ENCODE measurements at places on chromosomes 7 and 10. TPM values are rescaled to one million over a fixed set of nuclear protein-coding genes. Genes with fewer than 3 reads are reported as not detected.

DNA sequence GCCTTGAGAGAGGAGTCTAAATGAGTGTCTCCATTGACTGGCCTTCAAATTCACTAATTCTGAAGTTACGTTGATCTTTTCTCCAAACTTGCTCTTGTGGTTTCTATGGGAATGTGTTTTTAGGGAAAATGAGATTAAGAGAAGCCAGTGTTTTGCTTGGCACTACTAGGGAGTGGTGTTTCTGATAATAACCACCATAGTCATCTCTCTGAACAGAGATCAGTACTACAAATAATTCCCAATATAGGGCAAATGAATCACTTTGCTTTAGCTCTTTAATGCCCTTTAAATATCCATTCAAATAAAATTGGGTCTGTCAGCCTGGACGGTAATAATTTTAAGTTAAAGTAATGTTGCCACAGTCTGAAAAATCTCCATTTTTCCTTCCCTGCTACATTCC lies 90.8 kb downstream of the NRF1 start:
- H3K27ac ChIP-seq: no peak overlapping the region
- no peaks in the 10 kb centered on the region for H3K27me3 ChIP-seq
- no peak for DNase-seq
- no peak overlapping the region for H3K4me3 ChIP-seq
- H3K36me3 ChIP-seq: no peaks in the 10 kb centered on the region

- no peaks in the 10 kb centered on the region for H3K36me3 ChIP-seq
- no peak overlapping the region for H3K4me3 ChIP-seq
- H3K27ac ChIP-seq: no peak overlapping the region
- H3K4me1 ChIP-seq: no peaks in the 10 kb centered on the region
- DNase-seq: no peak
Measured at GRCh38 chr7:17474724-17475344, 176.4 kb downstream of the AHR start.

DNA sequence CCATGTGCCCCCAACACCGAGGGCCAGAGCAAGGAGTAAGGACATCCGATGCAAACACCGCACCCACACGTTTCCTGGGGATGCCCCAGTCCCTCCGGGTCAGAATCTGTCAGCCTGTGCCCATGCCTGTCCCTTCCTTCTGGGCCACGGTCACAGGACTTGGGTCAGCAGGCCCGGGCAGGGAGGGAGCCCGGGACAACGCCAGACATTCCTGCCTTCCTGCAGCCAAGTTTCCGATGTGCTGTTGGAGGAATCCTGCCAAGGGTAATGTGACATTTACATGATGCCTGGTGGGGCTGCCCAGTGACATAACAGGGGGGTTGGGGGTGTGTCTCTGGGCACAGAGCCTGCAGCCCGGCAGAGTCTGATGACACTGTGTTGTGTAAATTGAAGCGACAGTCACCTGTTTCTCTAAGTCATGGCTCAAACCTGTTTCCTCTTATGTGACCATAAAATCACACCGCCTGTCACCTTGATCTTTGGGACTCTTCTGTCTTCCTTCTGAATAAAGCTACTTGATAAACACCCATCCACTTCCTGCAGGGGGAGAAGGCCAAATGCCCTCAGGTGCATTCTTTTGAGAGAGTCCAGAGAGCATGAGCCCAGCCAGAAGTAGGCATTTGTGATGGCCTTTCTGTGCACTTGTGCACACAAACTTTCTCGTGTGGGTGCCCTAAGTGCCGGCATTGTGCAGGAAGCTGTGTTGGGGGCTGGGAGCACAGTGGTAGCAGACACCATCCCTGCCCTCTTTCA lies 175.3 kb upstream of the RHEB start:
- H3K36me3 ChIP-seq: no peaks in the 10 kb centered on the region
- peaks cover 5% of the 10 kb centered on the region for H3K4me1 ChIP-seq
- no peak overlapping the region for H3K4me3 ChIP-seq
- peak; percentile 57 for DNase-seq
- no peaks in the 10 kb centered on the region for H3K27me3 ChIP-seq

- DNase-seq: no peak
- H3K4me1 ChIP-seq: no peaks in the 10 kb centered on the region
- H3K36me3 ChIP-seq: no peaks in the 10 kb centered on the region
- H3K27ac ChIP-seq: no peak overlapping the region
Measured at GRCh38 chr10:71587941-71588573, 131.5 kb downstream of the C10orf105 start.

GRCh38 chr10:43046288-43046991 lies 30.4 kb upstream of the RET start:
- H3K36me3 ChIP-seq: no peaks in the 10 kb centered on the region
- H3K4me3 ChIP-seq: no peak overlapping the region
- no peaks in the 10 kb centered on the region for H3K27me3 ChIP-seq
- DNase-seq: no peak
- H3K4me1 ChIP-seq: no peaks in the 10 kb centered on the region

- H3K4me1 ChIP-seq: no peaks in the 10 kb centered on the region
- DNase-seq: no peak
- H3K27ac ChIP-seq: no peak overlapping the region
Measured at GRCh38 chr7:105309235-105310169, 79.2 kb downstream of the SRPK2 start.

GRCh38 chr7:445563-446288 lies 73.9 kb downstream of the PDGFA start:
- DNase-seq: no peak
- no peaks in the 10 kb centered on the region for H3K36me3 ChIP-seq
- no peaks in the 10 kb centered on the region for H3K27me3 ChIP-seq
- H3K4me3 ChIP-seq: no peak overlapping the region
- H3K4me1 ChIP-seq: no peaks in the 10 kb centered on the region

GRCh38 chr7:65809982-65810288 lies 62.9 kb upstream of the VKORC1L1 start:
- no peak overlapping the region for H3K27ac ChIP-seq
- H3K36me3 ChIP-seq: no peaks in the 10 kb centered on the region
- H3K4me1 ChIP-seq: no peaks in the 10 kb centered on the region
- no peaks in the 10 kb centered on the region for H3K27me3 ChIP-seq
- H3K4me3 ChIP-seq: no peak overlapping the region
- DNase-seq: no peak

- DNase-seq: no peak
- no peaks in the 10 kb centered on the region for H3K27me3 ChIP-seq
- no peaks in the 10 kb centered on the region for H3K36me3 ChIP-seq
- no peak overlapping the region for H3K4me3 ChIP-seq
- no peak overlapping the region for H3K27ac ChIP-seq
Measured at GRCh38 chr7:143936087-143937009, 1.3 kb downstream of the OR2F2 start.

- H3K4me3 ChIP-seq: no peak overlapping the region
- no peaks in the 10 kb centered on the region for H3K27me3 ChIP-seq
- no peaks in the 10 kb centered on the region for H3K36me3 ChIP-seq
- no peaks in the 10 kb centered on the region for H3K4me1 ChIP-seq
- no peak overlapping the region for H3K27ac ChIP-seq
- DNase-seq: no peak
Measured at GRCh38 chr7:132441935-132442334, 134.3 kb downstream of the PLXNA4 start.

- no peaks in the 10 kb centered on the region for H3K36me3 ChIP-seq
- no peaks in the 10 kb centered on the region for H3K27me3 ChIP-seq
- H3K27ac ChIP-seq: no peak overlapping the region
- no peaks in the 10 kb centered on the region for H3K4me1 ChIP-seq
- H3K4me3 ChIP-seq: no peak overlapping the region
Measured at GRCh38 chr7:29022291-29022988, 64.3 kb upstream of the TRIL start.

DNA sequence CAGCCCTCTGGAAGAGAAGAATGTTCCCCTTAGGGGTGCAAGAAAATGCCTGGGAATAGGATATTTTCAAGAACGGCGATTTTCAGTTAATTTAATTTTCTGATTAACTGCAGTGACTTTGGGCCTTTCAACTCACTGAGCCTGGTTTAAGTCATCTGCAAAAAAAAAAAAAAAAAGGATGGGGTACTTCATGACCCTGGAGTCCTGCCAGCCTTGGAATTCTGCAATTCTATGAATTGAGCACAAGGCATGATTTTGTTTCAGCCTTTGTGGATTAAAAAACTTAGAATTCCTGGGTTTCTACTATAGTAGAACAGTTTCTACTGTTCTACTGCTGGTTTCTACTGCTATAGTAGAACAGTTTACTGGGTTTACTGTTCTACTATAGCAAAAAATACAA lies 58.3 kb upstream of the CALD1 start:
- no peaks in the 10 kb centered on the region for H3K36me3 ChIP-seq
- H3K27ac ChIP-seq: no peak overlapping the region
- DNase-seq: no peak
- no peak overlapping the region for H3K4me3 ChIP-seq
- no peaks in the 10 kb centered on the region for H3K27me3 ChIP-seq
- H3K4me1 ChIP-seq: no peaks in the 10 kb centered on the region

DNA sequence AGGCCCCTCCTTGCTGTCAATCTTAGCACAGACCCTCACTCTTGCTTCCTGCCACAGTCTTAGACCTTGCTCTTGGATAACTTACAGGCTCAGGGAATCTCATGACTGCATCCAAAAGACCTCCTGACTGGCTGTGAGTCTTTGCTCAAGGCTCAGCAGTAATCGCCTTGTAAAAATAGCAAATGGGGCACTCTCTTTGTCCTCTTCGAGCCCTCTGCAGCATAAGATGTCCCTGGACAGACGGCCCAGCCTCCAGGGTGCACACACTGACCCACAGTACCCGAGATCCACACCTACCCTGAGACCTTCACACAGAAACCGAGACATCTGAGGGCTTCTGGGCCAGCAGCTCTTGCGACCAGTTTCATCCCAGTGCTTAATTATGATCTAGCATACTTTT lies 65.9 kb upstream of the DDC start:
- no peaks in the 10 kb centered on the region for H3K4me1 ChIP-seq
- H3K36me3 ChIP-seq: no peaks in the 10 kb centered on the region
- no peaks in the 10 kb centered on the region for H3K27me3 ChIP-seq

DNA sequence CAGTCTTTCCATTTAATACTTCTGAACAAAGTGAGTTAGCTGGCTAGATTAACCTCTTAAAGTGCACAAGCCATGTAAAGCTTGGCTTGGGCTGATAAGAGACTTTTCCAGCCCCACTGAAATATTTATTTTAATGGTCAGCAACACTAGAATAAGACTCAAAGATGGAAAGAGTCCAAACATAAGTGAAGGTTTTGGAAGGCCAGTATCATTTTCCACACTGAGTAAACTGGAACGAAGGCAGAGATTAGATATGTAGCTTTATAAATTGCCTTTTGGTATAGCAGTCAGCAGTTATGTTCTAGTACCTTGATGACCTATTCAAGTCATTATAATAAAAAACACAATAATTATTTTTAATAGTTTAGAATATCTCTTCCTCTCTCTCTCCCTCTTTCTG lies 102.2 kb downstream of the HDAC9 start:
- no peak overlapping the region for H3K4me3 ChIP-seq
- H3K36me3 ChIP-seq: no peaks in the 10 kb centered on the region
- H3K27me3 ChIP-seq: no peaks in the 10 kb centered on the region

GRCh38 chr7:149070372-149071125 lies 20.0 kb downstream of the ZNF786 start:
- no peak overlapping the region for H3K4me3 ChIP-seq
- no peaks in the 10 kb centered on the region for H3K36me3 ChIP-seq
- no peak for DNase-seq
- H3K27me3 ChIP-seq: no peaks in the 10 kb centered on the region
- H3K4me1 ChIP-seq: no peaks in the 10 kb centered on the region

- H3K27ac ChIP-seq: no peak overlapping the region
- H3K36me3 ChIP-seq: no peaks in the 10 kb centered on the region
- H3K27me3 ChIP-seq: no peaks in the 10 kb centered on the region
- H3K4me3 ChIP-seq: no peak overlapping the region
- no peaks in the 10 kb centered on the region for H3K4me1 ChIP-seq
- DNase-seq: no peak
Measured at GRCh38 chr10:57145548-57145947, 784.5 kb upstream of the ZWINT start.

DNA sequence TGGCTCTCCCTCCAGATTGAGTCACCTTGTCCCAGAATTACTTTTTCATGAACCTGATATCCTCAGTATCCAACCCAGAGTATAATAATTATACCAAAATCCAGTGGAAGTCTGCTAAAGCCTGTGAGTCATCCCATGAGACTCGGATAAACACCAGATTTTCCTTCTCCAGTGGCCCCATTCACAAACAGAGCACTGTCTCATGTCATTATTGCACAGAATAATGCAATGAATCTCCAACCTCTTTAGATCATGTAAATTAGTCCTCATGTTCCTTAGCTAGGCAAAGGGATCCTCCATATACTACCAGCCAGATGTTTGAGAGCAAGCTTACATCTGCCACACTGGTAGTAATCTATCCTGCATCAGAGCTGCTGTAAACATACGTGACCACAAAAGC lies 89.0 kb downstream of the AMPH start:
- H3K27me3 ChIP-seq: no peaks in the 10 kb centered on the region
- DNase-seq: no peak
- no peak overlapping the region for H3K27ac ChIP-seq
- H3K36me3 ChIP-seq: no peaks in the 10 kb centered on the region
- no peak overlapping the region for H3K4me3 ChIP-seq

DNA sequence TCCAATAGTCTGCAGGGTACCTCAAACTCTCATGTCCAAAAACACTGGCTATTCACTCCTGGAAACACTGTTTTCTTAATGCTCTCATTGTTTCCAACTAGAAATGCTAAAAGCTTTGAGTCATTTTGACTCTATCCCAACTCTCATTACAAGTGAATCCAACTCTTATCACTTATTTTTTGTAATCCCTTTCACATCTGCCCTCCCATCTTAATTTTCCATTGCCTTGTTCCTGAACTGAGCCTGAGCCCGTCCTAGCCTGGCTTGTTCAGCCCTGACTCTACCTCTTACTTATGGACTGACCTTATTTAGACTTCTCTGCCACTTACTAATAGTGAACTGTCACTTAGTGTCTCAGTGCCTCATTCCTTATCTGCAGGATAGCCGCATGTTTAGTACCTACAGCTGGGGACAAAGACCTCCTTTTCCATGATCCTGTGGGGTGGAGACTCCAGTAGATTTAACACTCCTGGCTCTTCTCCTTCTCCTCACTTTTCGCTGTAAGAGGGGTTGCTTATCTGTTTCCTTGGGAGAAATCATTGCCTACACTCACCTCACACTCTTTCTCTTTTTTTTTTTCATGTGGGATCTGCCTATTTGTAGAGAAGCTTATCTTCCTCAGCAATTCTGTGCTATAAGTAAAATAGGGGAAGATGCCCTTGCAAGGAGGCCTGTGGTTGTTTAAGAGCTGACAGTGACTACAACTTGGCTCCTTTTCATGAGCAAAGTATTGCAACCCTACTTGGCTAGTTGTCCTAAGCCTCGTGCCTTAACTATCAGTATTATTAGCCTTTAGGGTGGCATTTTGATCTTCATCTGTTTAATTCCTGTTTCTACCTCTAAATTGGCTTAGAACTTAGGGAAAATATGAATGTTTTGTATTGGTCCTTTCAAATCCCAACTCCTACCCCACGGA lies 56.4 kb downstream of the SLC16A12 start:
- no peak overlapping the region for H3K4me3 ChIP-seq
- no peak for DNase-seq
- no peaks in the 10 kb centered on the region for H3K27me3 ChIP-seq
- no peak overlapping the region for H3K27ac ChIP-seq
- no peaks in the 10 kb centered on the region for H3K4me1 ChIP-seq
- H3K36me3 ChIP-seq: no peaks in the 10 kb centered on the region

The OR9A2 gene
- total RNA-seq: not detected

The FEZF1 gene
- not detected for total RNA-seq

The CHAT gene
- 1.2 TPM for total RNA-seq

The GDF2 gene
- not detected for total RNA-seq

The HOXA6 gene
- total RNA-seq: 10.9 TPM

The CCDC172 gene
- not detected for total RNA-seq

The ZYX gene
- 54.9 TPM for total RNA-seq

The EN2 gene
- total RNA-seq: not detected

The NRBF2 gene
- 18.7 TPM for total RNA-seq

The GPNMB gene
- 43.3 TPM for total RNA-seq

The TRIM50 gene
- total RNA-seq: not detected

The LRIT1 gene
- not detected for total RNA-seq

Data from colonic mucosa (tissue), 4 donors.